CD8-positive, alpha-beta T cell (primary cell): ENCODE measurements at places on chromosomes 1 and 21.

DNA sequence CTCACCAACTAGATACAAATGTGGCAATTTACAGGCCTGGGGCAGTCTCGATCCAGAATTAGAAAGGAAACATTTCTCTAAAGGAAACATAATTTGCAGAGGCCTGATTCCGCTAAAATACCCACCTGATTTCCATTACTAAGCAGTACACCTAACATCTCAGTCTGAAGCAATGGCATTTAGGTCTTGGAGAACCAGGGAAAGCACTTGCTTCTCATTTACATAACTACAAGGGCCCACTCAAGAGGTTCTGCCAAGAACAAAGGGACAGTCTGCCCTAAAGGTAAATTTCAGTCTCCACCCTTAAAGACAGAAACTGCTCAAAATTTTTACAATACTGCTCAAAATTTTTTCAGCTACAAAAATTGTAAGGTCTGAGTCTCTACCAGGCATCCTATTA lies 123.7 kb upstream of the GJB5 start:
- DNase-seq, result no peak

- DNase-seq, result no peak
Observed at GRCh38 chr1:60516996-60517395, 443.4 kb upstream of the C1orf87 start.

DNA sequence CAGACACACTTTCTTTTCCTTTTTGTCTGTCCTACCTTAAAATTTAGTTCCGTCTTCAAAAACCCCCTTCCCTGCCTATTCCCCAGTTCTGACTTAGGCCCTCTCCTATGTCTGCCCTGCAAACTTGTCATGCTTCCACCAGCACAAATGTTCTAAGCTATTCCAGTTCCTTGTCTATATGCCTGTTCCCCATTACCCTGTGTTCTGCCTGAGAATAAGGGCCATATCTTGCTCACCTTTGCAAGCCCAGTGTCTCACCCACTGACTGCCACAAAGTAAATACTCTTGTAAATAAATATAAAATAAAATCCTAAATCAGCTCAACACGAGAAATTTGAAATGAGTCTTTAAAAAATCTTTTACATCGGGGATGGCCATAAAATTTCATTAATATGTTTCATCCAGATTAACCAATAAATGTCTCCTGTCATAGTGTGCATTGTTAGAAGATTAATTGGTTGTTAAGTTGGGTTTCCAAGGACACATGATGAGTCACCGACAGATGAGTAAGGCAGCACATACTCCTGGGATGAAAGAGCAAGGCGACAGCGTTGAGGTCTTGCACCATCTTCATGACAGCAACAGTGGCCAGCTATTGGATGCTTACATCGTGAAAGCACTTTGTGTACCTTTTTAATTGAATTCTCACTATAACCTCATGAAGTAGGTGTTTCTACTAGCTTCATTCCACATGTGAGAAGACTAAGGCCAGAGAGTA lies 92.6 kb upstream of the NGF start:
- no peak for DNase-seq

DNA sequence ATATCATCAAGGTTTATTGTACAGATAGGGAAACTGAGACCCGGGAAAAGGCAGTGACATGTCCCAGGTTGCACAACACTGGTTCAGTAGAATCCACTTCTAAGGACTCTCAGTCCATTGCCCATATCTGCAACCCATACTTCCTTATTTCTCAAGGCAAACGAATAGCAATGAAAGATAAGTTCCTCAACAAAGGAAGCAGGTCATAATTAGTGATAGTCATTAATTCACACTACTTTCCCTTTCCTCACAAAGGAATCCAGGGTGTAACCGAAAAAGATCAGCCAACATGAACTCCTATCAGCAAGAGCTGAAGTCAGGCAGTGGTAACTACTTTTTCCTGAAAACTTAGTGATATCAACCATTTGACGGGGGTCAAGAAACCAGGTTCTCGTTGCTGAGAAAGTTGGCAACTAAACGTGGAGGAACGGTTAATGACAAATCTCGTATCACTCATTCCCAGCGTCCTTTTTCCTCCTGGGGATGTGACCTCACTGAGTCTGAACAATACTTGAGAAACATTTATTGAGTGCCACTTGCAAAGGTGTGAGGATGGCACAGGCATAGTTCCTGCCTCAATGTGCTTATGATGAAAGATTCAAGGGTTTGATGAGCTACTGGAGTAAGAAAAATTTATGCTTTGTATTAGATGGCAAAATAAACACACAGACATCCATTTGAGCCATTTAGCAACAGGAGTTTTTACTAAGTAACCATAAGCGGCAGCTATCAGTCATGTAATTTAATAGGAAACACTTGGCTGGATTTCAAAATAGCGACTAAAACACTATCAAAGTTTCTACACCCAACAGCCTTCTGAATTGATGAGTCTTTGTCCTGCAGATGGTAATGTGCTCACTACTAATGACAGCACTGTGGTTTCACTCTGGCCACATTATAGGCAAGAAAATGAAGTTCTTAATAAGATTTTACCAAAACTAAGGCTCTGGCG lies 82.3 kb downstream of the PLPP3 start:
- no peak for DNase-seq
